AML-193 (cell line): ENCODE measurements at places on chromosomes 6 and 20.

DNA sequence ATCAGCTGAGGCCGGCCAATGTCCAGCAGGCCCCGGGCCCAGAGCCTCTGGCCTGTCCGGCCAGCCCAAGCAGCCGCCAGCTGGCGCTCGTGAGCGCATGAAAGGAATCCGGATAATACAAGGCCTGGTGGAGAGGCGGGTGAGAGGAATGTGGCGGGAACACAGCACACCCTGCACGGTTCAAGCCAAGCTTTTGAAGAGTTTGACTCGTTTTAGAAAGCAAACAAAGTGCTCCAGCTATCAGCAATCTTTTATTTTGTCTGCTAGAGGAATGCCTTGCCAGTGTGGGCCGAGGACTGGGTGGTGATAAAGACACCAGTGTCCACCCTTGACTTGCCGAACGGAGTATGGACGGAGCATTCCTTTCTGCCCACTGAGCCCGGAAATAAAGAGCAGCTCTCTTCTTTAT is 9.3 kb upstream of the NEDD9 start:
- no peak for DNase-seq

DNA sequence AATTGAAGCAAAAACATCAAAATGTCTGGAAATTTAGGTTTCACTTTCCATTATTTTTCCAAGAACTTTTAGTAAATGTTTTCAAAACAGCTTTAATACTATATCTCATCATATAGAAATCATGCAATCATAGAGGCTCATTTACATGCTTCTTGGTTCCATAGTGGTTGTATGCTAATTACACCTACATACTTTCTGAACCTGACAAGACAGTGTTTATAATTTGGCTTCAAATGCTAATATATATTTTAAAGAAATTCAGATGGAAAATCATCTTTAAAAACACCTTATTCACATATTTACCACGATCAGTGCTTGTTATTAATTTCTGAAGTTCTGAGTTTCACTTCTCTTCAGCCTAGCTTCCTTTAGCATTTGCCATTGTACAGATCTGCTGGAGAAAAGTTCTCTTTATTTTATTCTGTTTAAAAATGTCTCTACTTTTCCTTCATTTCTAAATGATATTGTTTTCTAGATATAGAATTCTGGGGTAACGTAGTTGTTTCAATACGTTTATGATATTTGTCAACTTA is 89.9 kb downstream of the PLCB1 start:
- DNase-seq: no peak

DNA sequence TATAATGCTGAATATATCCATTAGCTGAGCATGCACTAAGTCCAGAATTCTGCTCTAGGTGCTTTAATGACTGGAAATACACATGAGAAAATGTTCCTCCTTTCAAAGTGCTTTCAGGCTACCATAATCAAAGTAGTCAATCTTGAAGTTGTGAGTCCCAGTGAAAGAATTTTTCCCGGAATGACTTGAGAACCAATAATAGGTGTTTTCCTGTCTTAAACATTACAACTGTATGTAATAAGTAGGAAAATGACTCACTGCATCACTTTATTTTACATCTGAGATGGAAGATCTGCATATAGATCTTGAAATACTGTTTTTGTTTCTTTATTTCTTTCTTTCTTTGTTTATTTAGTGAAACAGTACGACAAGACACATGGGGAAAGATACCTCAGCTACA is 437.4 kb upstream of the JAG1 start:
- DNase-seq: no peak

GRCh38 chr20:41247523-41248367 is 69.8 kb downstream of the ZHX3 start:
- DNase-seq: no peak

DNA sequence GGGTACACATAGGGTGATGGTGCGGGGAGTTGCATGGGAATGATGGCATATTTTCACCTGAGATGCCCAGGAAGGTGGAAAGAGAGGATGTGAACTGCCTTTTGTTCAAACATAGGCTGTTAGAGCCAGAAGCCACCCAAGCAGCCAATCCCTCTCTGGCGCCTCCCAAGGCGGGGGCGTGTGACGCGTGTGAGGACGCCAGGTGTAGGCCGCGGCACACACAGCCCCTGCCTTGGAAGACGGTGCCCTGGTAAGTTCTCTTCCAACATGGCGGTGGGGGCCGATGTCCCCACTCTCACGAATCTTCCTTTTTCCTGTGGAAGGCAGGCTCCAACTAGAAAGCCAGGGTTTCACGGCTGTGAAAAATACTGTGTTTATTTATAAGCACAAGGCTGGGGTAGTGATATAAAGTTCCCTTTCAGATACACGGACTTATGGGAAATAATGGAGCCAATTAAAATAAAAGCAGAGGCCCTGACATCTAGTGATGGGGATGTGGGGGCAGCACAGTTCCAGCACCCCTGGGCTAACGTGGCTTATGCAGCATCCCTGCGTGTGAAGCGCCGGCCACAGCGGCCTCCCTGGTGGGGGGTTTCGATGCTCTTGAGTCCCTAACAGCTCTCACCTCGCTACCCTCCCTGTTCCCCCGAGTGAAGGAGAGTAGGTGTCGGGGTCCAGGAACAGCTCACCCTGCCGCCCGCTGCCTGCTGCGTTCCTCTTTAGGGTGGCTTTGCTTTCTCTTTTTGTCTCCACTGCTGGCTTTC is 28.3 kb downstream of the CDH4 start:
- no peak for DNase-seq

GRCh38 chr6:43723737-43724295 is 36.2 kb upstream of the MRPS18A start:
- peak; percentile 82 for DNase-seq

DNA sequence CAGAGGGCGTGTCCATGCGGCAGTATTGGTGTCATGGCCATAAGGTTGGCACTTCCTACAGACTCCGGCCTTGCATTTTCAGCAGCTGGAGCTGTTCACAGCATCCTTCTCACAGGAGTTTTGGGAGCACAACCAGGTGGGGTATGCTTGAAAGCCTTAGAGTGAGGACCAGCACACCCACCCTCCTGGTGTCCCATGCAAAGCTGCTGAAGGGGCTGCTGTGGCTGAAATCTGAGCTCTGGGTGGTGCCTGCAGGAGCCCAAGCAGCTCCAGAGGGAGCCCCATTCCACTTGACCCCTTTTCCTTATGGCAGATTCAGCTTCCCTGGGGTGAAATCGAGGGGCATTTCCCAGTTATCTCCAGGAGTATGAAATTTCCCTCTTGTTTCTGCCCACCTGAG is 74.0 kb upstream of the BHLHE23 start:
- no peak for DNase-seq

GRCh38 chr6:26234421-26235301 is 130.3 kb upstream of the BTN3A2 start:
- DNase-seq: no peak

DNA sequence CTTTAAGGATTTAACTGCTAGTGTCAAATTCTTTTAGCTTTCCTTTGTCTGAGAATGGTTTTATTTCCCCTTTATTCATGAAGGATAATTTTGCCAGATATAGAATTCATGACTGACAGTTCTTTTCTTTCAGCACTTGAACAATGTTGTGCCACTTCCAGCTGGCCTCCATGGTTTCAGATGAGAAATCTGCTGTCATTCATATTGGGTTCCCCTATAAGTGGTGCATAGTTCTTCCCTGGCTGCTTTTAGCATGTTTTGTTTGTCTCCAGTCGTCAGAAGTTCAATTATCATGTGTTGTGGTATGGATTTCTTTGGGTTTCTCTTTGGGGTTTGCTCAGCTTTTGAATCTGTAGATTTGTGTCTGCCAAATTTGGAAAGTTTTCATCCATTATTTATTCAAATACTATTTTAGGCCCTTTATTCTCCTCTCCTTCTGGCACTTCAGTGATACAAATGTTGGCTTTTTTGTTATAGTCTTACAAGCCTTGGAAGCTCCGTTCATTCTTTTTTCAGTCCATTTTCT is 76.3 kb upstream of the TGM3 start:
- no peak for DNase-seq

- DNase-seq: no peak
Measured at GRCh38 chr20:16293590-16293989, 279.7 kb downstream of the KIF16B start.

- DNase-seq: no peak
Measured at GRCh38 chr20:47438464-47439381, 63.0 kb upstream of the NCOA3 start.

- DNase-seq: peak; percentile 30
Measured at GRCh38 chr6:63066055-63066704, 145.1 kb upstream of the FKBP1C start.

GRCh38 chr20:7654231-7654630 is 286.0 kb downstream of the HAO1 start:
- no peak for DNase-seq

DNA sequence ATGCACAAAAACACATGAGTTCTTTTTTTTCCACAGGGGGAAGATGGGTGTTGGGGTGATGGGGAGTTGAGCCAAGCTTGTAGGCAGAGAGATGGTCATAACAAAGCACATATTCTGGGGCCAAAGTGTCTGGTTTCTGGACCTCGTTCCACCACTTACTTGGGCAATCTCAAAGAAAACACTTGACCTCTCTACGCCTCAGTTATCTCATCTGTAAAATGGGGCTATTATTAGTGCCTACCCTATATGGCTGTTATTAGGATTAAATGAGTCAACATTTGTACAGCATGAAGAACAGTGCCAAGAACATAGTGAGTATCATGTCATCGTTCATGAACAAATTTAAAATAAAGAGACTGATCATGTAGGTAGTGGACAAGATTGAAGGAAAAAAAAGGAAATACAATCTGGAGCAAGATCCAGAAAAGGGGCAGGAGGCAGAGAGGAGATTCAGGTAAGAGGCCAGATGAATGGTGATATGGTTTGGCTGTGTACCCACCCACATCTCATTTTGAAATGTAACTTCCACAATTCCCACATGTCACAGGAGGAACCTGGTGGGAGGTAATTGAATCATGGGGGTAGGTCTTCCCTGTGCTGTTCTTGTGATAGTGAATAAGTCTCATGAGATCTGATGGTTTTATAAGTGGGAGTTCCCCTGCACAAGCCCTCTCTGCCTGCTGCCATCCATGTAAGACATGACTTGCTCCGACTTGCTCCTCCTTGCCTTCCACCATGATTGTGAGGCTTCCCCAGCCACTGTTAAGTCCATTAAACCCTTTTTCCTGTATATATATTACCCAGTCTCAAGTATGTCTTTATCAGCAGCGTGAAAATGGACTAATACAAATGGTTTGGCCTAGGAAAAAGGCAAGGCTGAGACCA is 14.2 kb downstream of the EEF1E1 start:
- no peak for DNase-seq

DNA sequence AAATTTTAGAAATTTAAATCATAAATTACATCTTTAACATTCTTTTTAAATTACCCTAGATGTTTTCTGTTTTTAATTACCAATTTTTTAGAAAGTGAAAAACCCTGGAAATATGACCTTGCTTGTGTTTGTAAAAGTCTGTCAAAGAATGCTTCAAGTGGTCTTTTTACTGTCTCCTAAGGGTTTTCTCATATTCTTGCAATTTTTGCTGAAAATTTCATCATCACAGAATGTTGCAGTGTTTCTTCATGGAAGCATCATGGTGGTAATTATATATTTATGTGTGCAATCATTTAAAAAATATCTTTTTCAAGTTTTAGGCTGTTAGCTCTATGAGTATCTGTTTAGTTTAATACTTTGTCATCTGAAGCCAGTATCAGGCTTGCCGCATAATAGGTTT is 178.2 kb downstream of the HDGFL1 start:
- no peak for DNase-seq

DNA sequence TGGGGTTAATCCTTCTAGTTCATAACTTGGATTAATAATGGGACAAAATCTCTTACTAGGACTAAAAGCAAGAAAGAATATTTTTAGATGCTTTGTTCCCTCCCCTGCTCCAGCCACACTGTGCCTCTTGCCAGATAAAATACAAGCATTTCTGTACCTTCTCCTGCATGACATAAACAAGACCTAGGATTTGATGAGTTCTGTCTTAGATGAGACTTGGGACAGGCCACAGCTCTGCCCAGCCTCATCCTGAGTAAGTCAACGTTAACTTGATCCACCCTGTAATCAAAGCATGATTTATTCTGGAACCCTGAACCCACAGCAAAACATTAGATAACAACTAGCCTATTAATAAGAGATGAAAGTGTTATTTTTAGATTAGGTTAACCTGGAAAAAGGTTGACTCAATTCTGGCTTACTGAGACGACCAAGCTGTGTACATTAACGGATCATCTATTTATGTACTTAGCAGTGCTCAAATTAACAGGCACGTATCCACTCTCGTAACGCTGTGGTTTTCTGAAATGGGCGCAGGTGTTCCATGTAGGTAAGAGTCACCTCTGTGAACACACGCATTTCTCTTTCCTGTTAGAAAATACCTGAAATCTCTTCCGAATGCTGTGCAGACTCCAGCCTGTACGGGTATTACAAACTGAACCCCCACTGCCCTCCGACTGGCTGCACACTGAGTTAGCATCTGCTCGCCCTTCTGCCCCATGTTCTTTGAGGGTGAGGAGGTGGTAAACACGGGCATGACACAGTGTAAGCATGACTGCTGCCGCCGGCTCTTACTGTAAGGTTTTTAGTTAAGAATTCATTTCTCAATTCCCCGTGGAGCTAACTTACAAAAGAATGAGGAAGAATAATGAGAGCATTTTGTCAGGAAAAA is 132.1 kb upstream of the FOXQ1 start:
- no peak for DNase-seq

- DNase-seq: peak; percentile 70
Measured at GRCh38 chr20:34110745-34111641, 1.1 kb downstream of the EIF2S2 start.

DNA sequence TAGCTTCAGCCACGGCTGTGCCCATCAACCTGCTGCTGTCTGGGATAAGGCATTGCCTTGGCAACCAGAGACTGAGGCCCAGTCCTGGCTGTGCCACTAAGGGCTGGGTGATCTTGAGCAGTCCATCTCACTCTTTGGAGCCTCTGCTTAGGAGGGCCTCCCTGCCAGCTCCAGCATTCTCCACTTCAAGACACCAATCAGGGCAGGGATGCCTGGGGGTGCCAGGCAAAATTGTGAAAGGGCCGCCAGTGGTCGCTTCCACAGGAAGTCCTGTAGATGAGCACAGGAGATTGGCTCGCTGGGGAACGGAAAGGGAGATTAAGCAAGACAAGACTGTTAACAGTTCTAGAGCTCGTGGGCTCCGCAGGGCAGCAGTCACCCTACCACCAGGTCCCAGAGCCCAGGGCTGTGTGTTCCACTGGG is at the start of gene RAB44:
TSS of gene RAB44 (plus strand) at position 346 of the 423 bp plus-strand sequence. CDS start 6,410 bp downstream, outside the sequence.
- DNase-seq: peak; percentile 99

DNA sequence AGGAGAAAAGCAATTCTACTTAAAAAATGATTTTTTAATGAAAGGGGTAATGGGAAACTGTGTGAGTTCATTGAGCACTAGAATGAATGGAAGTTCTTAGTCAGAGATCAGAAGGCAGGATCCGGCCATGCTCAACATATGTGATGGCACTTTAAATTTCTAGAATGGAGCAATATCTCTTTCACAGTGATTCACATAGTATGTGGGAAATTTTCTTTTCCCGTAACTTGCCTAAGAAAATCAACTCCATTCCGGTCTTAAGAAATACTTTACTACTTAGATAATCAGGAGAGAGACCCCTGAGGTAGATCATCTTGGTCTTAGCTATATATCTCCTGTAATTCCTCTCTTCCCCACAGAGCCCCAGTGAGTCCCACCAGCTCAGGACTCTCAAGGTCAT is 131.8 kb downstream of the SCML4 start:
- no peak for DNase-seq

- no peak for DNase-seq
Measured at GRCh38 chr6:151058021-151058733, 181.6 kb upstream of the AKAP12 start.
